ENCODE measurements at places on chromosomes 13 and 19.

DNA sequence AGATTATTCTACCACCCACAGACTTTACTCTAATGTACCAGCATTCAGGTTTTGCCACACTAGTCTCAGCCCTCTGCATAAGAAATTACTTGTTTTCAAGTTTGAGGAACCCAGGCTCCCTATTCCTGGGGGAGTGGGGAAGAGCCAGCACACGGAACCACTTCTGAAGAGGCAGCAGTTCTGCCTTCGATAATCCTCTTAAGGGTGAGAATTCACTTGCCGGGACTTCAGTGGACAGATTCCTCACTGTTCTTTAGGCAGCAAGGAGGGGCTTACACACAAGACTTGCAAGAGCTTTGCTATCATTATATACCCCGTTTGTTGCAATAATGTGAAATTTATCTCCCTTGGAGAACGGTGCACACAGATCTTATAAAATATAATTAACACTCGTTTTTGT, 133.1 kb downstream of the ABCC4 start:
- DNase-seq: no peak

DNA sequence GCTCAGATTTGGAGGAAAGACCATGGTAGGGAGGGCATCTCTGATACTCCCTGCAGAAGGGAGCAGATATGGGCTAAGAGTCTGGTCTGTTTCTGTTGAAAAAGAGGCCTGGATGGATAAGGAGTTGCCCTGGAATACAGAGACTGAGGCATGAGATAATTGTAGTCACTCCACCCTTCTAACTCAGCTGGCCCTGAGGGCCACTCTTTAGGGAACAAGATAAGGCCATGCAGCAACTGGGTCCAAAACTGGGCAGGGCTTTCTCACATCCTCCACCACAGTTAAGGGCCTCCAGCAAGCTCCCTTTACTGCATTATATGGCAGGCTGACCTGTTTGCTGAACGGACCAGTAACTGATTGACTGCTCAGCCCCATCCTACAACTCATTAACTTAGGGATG, 1.3 kb downstream of the ZNF749 start:
- no peak for DNase-seq

- DNase-seq: no peak
These were observed 96.7 kb upstream of the UQCRFS1 start for GRCh38 chr19:29309637-29310036.

DNA sequence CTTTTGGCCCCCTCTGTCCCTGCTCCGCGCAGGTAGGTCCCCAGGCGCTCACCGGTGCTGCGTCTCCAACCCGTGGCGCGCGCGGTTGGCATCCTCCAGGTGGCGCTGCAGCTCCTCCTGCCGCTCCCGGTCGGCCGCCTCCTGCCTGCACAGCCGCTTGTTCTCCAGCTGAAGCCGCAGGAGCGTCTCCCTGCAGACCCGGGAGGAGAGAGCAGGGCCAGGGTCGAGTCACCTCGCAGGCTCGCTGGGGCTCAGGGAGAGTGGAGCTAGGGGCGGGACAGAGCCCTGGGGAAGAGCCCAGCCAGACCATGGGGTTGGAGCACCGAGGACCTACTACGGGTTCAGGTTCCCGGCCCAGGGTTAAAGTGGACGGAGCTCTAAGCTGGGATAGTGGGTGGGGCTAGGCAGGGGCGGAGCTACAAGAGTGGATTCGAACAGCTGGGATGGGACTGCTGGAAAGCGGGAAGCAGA, 9.3 kb downstream of the HOOK2 start:
- DNase-seq: no peak

GRCh38 chr13:46717275-46717674, 79.7 kb downstream of the ESD start:
- no peak for DNase-seq

DNA sequence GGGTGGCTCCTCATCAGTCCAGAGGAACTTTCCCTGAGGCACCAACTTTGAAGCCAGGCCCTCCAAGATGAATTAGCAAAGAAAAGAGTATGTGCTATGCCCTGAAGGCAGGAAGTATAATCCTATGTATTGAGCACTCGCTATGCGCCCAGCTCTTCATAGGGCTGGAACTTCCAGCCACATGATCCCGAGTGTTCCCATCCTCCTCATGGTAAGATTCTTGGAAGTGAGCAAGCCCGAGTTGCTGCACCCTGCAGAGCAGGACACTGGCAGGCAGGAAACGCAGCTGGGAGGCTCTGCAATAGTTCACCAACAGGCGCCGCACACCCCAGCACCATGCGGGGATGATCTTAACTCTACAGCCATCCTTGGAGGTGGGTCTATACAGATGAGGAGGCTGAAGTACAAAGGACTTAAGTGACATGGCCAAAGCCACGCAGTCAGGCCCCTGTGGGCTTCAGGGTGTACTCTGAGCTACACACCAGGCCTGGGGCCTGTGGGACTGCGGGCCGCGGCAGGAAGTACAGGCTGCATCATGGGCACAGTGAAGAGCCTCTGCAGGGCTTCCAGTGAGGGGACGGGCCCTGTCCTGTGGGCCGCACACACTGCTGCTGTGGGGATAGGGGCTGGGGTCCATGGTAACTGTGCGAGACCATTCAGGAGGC, 25.1 kb downstream of the C19orf47 start:
- no peak for DNase-seq

- peak; percentile 17 for DNase-seq
These were observed 35.9 kb upstream of the ZSCAN5A start for GRCh38 chr19:56350416-56351045.

GRCh38 chr13:40171566-40171965, 494.9 kb downstream of the FOXO1 start:
- no peak for DNase-seq

- no peak for DNase-seq
These were observed 60.9 kb upstream of the MED4 start for GRCh38 chr13:48155848-48156247.

DNA sequence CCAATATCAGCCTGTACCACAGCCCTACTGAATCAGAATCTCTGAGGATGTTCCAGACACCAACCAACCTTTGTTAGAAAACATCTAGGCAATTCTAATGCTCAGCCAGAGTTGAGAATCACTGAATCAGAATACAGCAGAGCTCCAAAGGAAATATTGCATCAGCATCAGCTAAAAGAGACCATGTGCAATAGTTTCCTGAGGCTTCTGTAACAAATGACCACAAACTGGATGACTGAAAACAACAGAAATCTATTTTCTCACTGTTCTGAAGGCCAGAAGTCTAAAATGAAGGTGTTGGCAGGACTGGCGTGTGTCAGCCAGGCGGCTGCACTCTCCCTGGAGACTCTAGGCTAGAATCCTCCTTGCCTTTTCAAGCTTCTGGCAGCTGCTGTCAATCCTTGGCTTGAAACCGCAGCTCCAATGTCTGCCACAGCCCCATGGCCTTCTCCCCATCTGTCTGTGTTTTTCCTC, 1.2 kb upstream of the DCT start:
- no peak for DNase-seq

- no peak for DNase-seq
These were observed 1.1 kb upstream of the ZNF45 start for GRCh38 chr19:43936188-43936587.

GRCh38 chr19:1824252-1824622, 12.2 kb upstream of the ATP8B3 start:
- no peak for DNase-seq

DNA sequence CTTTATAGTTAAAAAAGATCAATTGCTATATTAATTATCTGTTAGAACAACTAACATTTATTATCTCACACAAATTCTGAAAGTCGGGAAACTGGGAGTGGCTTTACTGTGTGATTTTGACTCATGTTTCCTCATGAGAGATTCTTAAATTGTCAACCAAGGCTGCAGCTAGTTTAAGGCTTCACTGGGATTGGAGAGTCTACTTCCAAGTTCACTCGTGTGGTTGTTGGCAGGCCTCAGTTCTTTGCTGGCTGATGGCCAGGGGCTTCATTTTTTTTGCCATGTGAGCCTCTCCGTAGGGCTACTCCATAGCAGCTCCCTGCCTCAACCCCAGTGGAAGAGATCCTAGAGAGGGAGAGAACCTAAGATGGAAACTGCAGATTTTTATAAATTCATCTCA, 24.5 kb upstream of the LPAR6 start:
- DNase-seq: no peak

GRCh38 chr19:14992780-14993179, 13.1 kb upstream of the SLC1A6 start:
- no peak for DNase-seq

DNA sequence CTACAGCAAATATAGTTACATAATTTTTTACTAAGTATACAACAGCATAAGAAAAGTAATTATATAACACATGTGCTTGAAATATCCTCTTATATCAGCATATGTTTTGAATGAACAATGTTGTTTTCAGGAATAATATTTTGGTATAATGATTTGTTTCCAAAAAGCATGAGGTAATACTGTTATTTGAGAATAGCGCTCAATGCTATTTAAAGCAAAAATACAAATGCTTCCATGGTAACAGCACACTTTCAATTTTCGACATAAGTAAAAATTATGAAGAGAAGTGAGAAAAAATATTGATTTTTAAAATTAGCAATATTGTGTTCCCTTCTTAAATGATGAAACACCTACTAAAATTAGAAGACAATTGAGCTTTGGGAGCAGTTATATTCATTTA, 715.9 kb upstream of the ATXN8OS start:
- DNase-seq: no peak
